ENCODE measurements at places on chromosomes 3 and 15.

- DNase-seq = no peak
Observed at GRCh38 chr3:190641564-190641963, 127.7 kb downstream of the IL1RAP start.

DNA sequence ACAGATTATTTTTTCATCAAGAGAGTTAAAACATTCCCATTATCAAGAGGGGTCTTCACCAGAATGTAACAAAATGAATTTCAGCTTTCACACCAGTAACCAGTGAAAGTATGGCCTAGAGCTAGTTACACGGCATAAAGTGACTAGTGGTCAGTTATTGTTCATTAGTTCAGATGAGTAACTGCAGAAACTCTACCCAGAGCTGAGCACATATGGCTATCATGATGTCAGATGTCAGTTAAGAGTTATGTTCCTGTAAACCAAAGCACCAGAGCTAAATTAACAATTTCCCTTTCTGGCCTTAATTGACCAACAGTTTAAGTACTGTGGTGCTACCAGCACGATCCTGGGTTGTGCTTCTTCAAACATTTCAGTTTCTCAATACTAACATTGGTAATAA lies 6.6 kb upstream of the MRPS25 start:
- no peak for DNase-seq

DNA sequence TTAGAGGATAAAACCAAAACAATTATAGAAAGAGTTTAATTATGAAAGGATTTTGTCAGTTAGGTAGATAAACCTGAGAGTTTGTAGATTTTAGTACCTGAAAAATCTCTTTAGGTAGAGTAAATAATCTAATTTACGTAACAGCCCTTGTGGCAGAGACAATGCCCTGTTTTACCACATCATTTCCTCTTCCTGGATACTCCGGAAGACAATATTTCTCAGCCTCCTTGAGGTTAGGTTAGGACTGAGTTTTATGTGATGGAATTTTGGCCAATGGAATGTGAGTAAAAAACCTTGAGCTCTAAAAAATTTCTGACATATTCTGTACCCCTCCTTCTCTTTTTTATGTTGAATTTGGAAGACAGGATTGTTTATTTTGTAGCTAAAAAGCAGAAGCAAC lies 50.7 kb upstream of the TPRG1 start:
- no peak for DNase-seq

DNA sequence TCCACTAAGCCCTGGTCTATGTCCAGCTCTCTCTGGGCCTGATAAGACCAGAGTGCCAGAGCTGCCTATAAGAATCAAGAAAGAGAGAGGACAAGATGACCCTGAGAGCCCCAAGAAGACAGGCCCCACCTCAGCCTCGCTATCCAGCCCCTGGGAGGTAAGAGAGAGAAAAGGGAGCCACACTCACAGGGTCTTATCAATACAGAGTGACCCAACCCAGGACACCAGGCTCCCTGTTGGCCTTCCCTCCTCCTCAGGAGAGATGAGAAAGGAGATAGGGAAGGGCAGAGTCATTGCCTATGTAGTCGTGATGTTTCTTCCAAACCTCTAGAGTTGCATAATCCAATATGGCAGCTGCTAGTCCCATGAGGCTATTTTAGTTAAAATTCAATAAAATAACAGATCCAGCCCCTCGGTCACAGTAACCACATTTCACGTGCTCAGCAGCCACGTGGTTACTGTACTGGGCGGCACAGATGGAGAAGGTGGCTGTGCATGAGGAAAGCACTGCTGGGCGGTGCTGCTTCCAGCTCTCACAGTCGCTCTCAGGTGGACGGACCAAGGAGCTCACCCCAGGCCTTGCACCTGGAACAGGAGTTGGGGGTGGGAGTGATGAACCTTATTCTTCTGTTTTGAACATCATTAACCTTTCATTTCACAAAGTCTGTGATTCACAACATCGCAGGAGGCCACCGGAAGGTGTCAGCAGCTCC lies 525.8 kb downstream of the SHQ1 start:
- DNase-seq = no peak

DNA sequence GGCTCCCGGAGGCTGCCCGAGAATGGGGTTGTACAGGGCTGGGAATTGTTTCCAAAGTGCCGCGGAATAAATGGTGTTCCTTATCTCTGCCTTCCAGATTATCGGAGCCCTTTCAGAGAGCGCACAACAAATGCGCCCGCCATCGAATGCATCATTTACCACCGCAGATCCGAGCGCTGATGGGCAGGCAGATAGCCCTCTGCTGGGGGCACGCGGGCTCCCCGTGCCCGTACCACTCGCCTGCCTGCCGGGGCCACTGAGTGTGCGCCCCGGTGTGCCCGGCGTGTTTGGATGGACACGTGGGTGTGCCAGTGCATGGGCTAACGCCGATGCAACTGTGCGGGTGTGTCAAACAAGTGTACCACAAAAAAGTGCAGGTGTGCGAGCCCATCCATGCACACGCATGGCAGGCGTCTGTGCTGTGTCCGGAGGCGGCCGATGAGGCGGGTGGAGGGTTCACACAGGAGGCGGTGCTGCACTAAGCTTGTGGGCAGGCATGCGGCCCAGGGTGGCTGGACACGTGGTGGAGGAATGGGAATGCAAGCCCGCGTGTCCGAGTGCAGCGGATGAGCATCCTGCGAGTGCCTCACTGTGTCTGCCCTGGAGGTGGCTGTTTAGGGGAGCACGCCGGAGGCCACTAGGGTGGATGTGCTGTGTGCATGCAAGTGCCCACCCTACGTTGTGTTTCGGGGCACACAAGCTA lies 3.8 kb upstream of the GATA2 start:
- no peak for DNase-seq

DNA sequence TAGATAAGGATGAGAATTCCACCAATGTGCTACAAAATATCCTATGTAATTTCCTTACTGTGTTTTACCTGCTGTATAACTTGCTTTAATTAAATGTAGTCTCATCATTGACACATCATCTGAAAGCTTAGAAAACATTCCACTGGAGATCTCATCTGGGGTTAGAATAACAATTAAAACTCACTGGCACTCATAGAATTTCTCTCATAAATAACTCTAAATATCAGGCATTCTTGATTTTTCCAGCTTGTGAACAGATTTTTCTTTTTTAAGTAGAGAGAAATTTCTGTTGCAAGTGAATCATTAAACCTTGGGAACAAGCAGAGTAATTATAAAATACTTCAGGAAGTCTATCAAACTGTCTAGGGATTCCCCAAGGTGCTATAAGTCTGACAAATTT lies 843.8 kb downstream of the NAALADL2 start:
- DNase-seq = no peak

DNA sequence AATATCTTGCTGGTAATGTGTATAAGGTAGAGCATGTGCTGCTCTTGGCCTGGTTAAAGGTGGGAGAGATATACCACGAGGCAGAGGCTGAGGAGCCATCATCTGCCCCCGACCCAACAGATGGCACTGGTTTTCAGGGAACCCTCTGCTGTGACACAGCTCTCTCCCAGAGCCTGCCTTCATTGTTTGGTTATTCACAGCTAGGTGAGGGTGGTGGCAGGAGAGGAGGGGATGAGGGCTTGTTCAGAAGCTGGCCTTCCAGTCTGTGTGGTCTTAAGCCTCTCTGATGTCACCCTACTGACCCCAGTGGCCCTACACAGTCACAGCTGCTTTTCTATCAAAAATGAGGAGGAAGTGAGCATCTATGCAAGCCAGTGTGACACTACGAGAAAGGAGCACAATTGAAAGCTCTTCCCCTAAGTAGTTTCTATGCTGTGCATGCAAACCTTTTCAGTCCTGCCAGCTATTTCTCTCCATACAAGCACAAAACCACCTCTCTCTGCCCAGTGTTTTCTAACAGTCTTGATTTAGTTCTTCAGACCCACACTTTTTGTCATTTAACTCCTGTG lies 258.4 kb upstream of the AGTR1 start:
- no peak for DNase-seq

DNA sequence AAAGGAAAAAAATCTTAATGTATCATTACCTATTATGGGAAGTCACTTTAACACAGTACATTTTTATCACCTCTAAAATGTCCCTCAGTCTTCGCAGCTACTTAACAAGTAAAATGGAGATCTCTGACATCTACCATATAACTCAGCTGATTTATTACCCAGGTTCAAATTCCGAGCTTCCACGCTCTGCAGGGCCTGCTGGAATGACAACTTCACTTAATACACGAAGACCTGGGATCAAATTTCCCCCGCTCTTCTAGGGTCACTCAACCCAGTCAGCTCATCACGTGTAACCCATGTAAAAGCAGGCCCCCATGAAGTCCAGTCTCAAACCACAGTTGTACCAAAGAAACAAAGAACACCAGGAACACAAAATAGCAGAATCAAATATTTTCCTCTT lies 44.2 kb upstream of the ACP3 start:
- no peak for DNase-seq

DNA sequence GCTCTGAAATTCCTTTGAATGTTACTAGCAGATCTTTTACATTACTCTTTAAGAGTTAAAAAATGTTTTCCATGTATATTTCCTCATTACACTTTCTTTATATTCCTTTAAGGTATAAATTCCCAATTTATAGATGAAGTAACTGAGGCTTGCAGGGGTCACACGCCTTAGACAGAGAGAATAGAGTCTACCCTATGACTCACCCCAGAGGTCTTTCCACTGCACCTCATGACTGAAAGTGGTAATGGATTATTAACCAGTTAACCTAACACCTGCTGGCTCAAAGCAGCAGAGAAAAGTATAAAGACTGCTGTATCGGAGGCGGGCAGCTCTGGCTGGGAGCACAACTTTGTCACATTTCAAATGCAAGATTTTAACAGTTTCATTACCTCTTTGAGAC lies 37.7 kb downstream of the LDHAL6B start:
- no peak for DNase-seq

DNA sequence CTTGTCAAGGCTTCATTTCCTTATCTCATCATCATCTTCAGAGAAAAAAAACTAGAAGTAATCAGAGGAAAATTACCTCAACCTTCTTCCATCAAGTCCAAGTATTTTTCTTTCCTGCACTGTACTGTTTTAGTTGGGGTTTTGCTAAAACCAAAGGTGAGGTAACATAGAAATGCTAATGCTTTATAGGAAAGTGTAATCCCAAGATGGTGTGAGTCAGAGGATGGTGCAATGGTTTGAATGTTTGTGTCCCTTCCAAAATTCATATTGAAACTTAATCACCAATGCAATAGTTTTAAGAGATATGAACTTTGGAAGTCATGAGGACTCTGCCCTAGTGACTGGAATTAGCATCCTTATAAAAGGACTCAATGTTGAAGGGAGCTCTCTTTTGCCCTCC lies 79.5 kb downstream of the KBTBD8 start:
- no peak for DNase-seq

Data from stimulated activated CD4-positive, alpha-beta T cell treated with anti-CD3 and anti-CD28 coated beads, Interleukin-15, amount 100 ng/mL, for 48 hours (primary cell).